ENCODE measurements at places on chromosomes 5 and 9. TPM values are rescaled to one million over a fixed set of nuclear protein-coding genes. Genes with fewer than 3 reads are reported as not detected.
A peak's percentile ranks its signal among the peaks of the same experiment; 100 is the strongest.

NR5A1 gene
- total RNA-seq: not detected

DNA sequence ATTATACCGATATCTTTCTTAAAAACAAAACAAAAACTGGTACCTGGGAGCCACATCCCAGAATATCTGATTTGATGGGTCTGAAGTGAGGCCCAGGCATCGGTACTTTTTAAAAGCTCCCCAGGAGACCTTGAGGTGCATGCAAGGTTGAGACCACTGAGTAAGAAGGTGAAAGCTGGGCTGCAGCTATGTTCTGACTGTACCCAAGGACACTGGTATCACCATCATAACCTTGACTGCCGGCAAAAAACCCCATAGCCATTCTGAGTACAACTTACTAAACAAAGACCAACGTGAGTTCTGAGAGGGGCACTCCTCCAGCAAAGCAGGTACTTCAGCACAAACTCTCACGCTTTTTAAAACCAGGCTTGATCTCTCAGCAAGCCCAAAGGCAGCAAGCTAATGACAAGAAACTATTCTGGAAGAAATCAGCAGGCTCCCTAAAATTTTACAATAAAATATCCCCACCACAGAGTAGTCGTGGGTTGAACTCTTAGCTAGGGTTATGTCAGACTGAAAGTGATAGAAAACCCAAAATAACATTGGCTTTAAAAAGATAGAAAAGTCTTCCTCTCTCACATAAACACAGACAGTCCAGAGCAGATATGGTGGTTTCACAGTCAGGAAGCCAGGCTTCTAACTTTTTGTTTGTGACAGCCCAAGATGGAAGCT, 263.9 kb downstream of the SAXO1 start:
- DNase-seq: no peak

DNA sequence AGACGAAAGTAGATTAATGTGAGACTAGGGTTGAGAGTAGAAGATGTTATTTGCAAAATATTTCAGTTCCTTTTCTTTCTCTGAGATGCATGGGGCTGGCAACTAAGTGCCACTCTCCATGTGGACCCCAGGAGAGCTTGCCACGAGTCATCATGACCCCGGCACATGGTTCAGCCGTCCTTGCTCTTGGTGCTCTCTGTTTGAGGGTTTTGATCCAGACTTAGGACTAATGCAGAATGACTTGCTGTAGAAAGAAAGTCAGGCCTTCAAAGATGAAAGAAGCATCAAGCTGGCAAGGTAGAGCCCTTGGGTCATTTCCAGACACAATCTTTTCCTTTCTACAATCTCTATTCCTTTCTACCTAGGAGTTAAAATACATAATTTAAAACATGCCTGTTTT, 84.7 kb downstream of the RASGRF2 start:
- DNase-seq: no peak

RECK gene
- total RNA-seq: 12.0 TPM

DNA sequence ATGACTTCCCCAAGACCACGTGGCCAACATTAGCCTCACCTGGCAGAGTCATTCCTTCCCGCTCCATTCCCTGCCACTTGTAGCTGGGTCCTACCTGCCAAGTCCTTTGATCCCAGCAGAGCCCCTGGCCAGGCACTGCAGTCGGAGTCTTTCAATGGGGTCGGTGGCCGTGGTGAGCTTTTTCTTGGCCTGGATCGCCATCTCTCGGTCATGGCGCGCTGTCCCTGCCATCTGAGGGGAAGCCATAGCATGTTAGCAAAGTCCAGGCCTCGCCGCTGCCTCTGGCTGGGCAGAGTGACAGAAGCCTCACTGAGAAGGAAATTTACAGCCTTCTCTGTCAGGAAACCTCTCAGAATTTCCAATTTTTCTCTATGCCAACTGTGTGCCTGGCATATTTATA, 17.5 kb downstream of the CAPSL start:
- DNase-seq: peak; percentile 17

DNA sequence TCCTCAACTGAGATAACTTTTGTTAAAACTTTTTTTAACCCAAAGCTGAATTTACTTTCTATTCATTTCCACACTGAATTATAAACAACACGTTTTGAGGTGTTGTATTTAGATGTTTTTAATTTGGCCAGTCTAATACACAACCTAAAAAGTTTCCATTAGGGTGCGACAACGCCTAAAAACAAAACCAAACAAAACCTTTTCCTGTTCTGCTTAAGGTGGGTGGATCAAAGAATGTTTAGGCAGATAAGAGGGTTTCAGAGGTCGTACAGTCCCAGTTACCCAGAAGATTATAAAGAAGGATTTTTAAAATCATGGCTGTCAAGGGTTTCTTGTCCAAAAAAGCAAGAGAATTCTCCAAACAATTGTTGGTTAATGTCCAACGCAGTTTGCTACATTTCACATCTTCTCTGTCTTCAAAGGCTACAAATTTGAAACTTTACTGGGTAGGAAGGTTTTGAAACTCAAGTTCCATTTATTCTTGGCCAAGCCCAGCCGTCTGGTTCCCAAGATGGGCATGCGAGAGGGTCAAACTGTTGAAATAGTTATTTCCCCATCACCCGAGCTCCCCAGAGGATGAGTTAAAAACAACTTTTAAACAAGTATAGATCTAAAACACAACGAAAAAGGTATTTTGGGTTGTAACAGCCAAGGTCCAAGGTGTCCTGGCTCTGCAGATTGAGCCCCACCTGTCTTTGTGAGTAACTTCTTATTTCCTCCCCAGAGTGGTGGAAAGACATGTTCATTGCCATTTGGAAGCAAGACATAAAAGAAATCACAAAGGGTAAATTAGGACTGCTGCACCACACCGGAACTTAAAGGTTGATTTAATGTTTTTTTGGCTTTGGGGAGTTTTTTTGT, 122.8 kb upstream of the MAP3K1 start:
- DNase-seq: no peak

TNFSF15 gene
- total RNA-seq: 4.3 TPM

DNA sequence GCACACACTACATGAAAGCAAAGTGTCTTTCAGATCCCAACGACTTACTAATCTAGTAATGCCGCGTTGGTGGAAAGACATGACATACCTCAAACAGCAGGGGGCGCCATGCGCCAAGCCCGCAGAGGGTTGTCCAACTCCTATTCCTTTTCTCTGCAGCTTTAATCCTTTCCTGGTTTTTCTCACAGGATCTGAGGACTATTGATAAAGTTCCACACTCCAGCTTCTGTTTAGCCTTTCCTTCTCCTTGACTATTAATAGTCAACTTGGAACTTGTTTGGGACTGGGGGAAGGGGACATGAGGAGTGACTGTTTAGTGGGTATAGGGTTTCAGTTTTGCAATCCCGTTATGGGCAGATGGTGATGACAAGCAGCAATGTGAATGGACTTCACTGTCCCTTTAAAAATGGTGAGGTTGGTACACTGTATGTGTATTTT, 62.9 kb downstream of the OTULIN start:
- peak; percentile 80 for DNase-seq

DNA sequence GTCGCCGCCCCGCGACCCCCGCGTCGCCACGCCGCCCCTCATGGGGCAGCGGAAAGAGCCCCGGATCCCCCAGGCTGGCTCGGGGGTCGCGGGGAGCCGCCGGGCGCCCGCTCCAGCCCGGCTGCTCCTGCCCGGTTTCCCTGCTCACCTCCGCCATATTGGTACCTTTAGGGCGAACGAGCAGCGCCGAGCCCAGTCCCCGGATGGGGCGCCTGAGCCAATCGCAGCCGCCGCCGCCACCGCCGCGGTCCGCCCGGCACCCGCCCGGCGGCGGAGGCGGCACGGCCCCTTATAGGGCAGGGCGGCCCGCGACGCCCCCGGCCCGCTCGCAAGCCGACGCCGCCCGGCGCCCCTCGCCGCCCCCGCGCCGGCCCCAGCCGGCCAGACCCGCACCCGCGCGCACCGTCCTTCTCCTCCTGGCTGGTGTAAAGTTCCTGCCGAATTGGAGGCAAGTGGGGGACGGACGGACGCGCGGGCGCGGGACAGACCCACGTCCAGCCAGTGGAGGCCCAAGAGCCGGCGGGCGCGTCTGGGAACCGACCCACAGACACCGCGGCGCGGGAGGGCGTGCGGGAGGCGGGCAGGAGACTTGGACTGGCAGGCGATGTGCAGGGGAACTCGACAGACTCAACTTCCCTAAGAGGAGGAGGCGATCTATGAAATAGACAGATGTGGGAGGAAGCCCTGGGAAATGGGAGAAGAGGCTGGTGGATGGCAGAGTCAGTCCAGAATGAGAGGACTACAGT, at the start of gene MIER3:
Gene MIER3, minus strand, starts transcription at position 178 of the 746 bp plus-strand sequence. Its CDS starts 21 bp downstream, at position 157.
- peak; percentile 83 for DNase-seq

MARCHF11 gene
- total RNA-seq: 8.2 TPM

- DNase-seq: no peak
Measured at GRCh38 chr5:2639425-2639824, 112.1 kb downstream of the IRX2 start.

OTULIN gene
- total RNA-seq: 37.6 TPM

DNA sequence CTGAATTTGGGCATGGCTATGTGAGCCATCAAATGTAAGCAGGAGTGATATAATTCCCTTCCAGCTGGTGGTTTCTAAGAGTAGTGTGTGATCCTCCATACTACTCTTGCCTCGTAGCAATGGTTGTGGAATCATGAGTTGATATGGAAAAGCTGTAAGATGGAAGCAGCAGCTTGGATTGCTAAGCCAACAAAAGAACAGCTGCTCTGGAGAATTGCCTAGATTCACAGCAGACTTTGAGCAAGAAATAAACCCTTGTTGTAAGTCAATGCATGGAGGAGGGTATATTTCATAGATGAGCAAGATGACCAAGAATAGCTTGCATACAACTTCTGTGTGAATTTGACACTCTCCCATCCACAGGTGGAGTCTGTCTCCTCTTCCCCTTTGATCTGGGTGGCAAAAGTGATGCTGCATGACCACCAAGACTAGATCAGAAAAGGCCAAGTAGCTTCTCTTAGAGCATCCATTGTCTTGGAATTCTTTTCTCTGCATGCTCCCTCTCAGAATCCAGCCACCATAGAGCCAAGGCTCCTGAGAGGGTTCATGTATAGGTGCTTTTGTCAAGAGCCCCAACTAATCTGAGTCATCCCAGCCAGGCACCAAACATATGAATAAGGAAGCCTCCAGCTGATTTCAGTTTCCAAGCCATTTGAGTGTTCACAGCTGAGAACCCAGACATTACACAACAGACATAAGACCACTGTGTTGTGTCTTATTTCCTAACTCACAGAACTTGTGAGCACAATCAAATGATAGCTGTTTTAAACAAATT, 79.0 kb downstream of the PRLR start:
- DNase-seq: peak; percentile 52

DNA sequence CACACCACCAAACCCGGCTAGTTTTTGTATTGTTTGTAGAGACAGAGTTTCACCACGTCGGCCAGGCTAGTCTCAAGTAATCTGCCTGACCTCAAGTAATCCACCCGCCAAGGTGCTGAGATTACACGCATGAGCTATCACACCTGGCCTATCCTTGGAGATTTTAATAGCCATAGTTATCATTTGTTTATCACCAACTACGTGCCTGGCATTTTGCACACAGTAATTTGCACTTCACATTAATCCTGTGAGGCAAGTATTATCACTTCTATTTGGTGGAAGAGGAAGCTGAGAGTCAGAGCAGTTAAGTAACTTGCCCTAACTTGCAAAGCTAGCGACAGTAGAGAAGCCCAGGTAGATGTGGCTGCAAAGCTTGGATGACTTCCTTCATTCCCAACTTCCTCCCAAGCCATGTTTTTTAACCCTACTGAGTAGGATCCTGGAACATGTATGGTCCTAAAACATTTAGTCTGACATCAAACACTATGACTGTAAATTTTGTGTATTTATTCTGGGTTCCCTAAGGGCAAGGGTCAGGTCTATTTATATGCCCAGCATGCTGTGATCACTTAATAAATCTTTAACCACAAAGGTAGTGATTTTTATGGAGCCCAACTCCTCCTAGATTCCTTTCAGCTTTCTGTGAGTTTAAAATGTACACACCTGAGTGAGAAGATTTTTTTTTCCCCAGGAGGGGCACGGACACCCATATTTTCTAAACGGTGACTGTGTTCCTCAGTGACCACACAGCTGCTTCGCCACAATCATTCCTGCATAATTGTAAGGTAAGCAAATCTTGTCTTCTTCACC, 100.2 kb upstream of the RAI14 start:
- DNase-seq: no peak

DNA sequence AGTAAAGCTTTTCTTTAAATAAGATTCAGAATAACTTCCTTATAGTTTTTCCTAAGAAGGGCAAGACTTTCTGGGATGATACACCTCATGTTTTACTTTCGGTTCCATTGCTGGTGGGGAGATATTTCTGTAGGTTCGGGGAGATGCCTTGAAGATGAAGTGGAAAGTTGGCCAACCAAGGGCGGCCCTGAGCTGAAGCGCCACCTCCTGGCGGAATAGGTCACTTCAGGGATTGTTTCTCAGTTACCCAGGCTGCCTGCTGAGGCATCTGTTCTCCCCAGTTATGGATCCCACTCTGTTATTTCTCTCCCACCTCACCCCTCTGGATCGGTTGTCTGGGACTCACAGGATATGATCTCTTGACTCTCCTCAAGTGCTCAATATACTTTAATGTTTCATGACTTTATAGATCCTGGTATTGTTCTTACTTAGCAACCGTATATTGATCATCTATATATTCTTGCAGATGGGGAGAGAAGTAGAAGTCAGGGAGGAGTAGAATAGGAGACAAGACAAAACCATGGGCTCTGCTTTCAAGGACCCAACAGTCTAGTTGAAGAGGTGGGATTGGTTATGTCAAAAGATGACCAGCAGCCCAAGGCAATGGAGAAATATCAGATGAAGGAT, 23.4 kb downstream of the MEGF10 start:
- peak; percentile 22 for DNase-seq

Data from umbilical cord (tissue), 2 donors.